Activated CD8-positive, alpha-beta memory T cell treated with anti-CD3 and anti-CD28 coated beads, Interleukin-2, amount 50 U/mL, for 4 hours (primary cell): ENCODE measurements at places on chromosomes 3 and 15.

DNA sequence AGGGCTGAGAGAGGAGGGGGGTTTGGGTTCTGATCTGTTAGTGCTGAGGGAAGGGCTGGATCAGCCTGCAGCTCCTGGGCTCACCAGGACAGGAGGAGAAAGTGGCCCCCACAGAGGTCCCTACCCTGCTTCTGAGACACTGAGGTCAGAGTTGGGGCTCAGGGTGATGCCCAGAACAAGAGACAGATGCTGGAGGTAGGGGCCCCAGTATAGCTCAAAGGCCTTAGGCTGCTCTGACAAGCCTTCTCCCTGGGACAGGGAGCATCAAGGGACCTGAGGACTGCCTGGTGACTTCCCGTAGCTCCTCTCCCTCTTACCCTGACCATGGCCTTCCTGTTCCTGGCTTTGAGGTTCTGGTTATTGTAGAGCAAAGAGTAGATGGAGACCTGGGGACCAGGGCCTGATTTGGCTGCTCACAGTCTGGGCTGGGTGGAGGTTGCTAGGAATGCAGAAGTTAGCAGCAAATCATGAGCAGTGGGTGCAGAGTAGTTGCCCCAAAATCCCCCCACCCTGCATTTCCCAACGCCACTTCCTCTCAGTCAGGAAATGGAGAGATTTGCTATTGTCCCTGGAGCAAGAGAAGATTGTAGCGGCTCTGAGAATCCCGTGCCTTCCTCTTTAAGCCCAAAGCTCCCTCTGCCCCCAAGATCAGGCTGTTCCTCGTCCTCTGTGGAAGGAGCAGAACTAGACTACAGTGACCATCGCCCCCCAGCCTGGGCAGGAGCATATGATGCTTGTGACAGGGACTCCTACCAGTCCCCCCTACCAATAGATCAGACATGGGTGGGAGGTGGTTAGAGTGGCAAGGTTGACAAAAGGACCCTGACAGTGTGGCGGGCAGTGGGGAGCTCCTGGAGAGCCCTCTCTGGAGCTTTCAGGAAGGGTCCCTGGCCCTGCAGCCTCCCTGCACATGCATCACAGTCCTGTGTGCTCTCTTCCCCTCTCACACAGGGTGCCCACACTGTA lies 47.4 kb upstream of the SEC22A start:
- DNase-seq, result no peak

GRCh38 chr3:170563712-170564423 lies 22.0 kb downstream of the SLC7A14 start:
- no peak for DNase-seq

GRCh38 chr15:29568840-29569532 lies 253.3 kb downstream of the TJP1 start:
- DNase-seq, result no peak

DNA sequence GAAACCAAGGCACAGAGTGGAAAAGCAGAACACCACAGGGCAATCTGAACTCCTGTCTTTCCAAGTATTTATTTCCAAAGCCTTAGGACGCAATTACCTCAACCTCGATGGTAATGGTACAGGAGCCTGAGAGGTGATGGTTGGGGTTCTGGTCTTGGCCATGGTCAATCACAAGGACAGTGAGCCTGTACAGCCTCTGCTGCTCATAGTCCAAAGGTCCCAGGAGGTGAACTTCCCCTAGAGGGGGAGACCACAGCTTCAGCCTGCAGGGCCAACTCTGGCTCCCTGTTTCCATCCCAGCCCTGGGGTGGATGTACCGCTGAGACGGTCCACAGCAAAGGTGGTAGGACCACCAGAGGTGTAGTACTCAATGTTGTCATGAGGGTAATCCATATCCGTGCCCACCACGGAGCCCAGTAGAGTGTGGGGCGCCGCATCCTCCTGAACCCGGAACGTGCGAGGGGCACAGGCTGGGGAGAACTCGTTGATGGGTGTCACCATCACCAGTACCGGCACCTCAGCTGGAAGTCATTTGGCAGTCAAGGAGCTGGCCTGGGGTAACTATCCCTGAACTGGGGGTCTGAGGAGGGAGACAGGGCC lies 6.1 kb downstream of the CDHR4 start:
- no peak for DNase-seq

DNA sequence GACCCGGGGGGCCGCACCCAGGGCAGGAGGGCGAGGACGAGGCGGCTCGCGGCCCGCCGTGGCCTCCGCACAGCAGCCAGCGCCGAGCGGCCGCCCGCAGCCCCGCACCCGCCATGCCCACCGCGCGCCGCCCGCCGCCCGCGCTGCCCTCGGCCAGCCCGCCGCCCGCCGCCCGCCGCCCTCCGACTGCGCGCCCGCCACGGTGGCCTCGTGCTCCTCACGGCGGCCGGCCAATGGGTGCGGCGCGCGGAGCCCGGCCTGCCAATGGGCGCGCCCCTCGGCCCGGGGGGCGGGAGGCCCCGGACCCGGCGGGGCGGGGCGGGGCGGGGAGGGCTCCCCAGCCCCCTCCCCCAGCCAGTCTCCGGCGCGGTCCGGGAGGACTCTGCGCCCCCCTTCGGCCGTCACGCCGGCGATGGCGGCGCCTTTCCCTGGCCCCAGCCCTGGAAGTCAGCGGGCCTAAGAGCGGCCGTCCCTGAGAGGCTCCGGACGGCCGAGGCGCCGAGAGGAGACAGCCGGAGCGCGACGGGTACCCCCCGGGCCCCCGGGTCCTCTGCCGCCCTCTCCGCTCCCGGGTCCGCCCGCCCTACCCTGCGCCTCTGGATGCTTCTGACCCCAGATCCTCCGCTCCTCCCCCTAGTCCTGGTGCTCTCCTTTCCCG lies at the start of gene NT5DC2:
NT5DC2 (minus strand) TSS at position 235 of the 658 bp plus-strand sequence; CDS start at position 115, 120 bp downstream.
- peak; percentile 69 for DNase-seq

- DNase-seq, result no peak
Observed at GRCh38 chr3:184651904-184652303, 60.0 kb downstream of the MAGEF1 start.

GRCh38 chr15:42744195-42744594 lies 7.3 kb upstream of the CDAN1 start:
- DNase-seq, result no peak
